ENCODE measurements at places on chromosomes 12 and 14.

GRCh38 chr14:89320381-89321000, 96.5 kb downstream of the FOXN3 start:
- DNase-seq: no peak

DNA sequence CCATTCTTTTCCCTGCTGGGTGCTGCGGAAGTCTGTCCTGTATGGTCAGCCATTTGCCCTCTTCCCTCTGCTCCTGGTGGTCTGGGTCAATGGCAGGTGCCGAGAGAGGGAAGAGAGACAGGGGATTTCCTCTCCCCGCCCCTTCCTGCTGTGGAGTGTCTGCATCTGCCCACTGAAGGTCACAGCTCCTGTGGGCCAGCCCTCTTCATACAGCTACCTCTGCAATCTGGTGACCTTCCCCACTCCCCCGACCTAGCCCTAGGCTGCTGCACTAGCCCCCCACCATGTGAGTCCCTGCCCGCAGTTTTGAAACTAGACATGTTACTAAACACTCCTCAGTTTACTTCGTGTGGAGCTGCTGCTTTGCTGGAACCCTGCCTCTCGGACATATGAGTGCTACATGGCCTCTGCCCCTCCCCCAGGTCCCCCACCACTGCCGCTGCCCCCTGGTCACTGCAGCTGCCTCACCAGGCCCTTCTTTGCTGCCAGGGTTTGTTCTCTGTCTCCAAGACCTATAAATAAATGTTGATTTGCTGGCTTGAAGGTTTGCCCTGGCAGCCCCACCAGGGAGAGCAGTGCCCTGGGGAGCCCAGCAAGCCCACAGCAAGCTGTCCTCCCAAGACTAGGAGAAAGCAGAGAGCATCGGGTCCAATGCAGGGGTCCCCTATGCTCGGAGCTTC, 102.9 kb downstream of the DPF3 start:
- no peak for DNase-seq

- DNase-seq: no peak
Observed at GRCh38 chr12:114626-115211, 48.2 kb downstream of the IQSEC3 start.

- no peak for DNase-seq
Observed at GRCh38 chr12:56350662-56351061, 9.2 kb downstream of the STAT2 start.

GRCh38 chr12:11563785-11564739, 85.4 kb upstream of the ETV6 start:
- no peak for DNase-seq

DNA sequence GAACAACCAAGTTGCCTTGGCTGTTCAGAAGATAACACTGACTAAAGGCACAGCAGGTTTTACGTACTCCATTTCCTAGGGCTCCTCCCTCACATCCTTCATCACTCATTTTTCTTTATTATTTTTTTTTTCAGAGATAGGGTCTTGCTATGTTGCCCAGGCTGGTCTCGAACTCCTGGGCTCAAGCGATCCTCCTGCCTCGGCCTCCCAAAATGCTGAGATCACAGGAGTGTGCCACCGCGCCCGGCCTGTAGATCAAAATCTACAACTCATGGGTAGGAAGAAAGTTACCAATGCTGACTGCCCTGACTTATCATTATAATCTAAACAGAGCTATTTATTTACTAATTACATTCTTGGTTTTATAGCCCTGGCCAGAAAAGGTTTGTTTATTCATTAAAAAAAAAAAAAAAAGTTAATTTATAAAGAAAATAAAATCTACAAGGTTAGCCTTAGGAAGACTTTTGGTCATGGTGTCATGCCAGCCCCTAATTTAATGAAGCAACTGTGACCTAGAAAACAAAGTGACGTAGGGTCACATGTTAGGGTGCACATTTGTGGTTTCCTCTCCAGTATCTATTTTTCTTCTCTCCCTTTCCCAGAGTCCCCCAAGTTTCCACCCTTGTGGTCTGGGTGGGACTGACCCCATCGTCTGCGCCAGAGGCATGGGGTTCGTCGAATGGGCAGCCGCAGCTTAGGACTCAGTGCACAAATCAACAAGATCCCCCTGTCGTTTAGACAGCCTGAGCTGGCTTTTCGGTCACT, 19.0 kb upstream of the FOXN3 start:
- DNase-seq: no peak

- DNase-seq: no peak
Observed at GRCh38 chr12:57838594-57839302, 7.8 kb downstream of the CTDSP2 start.
